Stimulated activated CD8-positive, alpha-beta memory T cell treated with anti-CD3 and anti-CD28 coated beads, Interleukin-4, amount 100 ng/mL, for 1 hour (primary cell): ENCODE measurements at places on chromosomes 6 and 20.

GRCh38 chr6:15042938-15043337 lies 202.9 kb upstream of the JARID2 start:
- no peak for DNase-seq

GRCh38 chr6:109483735-109484057 lies 677 bp upstream of the ZBTB24 start:
- no peak for DNase-seq

DNA sequence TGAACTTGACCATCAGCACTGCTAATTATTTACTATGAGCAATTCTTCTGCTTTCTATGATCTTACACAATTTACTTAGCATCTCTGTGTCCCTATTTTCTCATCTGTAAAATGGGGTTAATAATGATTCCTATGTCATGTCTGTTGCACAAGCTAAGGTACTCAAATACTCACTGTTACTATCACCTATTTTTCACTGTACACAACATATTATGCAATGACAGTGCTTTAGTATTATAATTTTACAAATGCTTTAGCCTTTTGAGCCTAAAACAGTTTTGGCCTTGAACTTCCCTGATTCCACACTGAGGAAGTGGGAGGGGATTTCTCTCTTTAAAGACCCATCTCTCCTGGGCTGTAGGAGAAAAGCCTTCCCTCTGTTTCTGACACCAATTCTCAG lies 36.9 kb upstream of the THEMIS start:
- no peak for DNase-seq

GRCh38 chr20:57375652-57376230 lies 15.5 kb upstream of the RBM38 start:
- DNase-seq = no peak

GRCh38 chr20:58447511-58448391 lies 58.7 kb downstream of the VAPB start:
- peak; percentile 10 for DNase-seq

DNA sequence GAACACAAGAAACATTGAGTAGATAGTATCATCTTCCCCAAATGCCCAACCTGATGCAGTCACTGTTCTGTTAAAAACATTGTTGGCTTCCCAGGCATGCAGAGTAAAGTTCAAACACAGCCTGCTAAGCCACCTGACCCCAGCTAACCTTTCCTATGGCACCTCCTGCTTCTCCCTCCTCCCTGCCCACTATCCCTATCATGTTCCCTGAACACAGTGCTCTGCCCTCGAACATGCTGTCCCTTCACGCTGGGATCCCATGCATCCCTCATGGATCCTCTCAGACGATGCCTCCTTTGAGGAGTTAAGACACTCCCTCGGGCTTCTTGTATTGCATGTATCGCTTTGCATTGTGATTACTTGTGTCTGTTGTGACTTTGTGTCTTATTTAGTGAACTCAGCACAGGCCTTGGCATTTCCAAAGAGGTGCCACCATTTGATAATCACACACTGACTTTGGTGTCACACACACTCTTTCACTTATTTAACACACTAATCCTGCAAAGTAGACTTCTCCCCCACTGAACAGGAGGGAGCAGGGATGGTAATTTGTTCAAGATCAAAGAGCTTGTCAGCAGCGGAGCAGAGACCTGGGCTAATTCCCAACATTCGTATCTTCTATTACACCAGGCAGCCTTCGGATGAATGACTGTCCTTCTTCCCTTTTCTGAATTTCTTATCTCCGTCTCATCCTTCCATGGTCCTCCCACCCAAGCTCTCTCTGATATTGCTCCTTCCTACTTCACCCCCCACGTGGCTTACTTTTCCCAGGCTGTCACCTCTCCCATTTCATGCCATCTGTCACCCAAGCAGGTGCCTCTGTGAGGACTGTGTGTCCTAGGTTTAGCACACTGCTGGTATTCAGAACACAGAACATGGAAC lies 28.3 kb upstream of the SMIM29 start:
- no peak for DNase-seq

DNA sequence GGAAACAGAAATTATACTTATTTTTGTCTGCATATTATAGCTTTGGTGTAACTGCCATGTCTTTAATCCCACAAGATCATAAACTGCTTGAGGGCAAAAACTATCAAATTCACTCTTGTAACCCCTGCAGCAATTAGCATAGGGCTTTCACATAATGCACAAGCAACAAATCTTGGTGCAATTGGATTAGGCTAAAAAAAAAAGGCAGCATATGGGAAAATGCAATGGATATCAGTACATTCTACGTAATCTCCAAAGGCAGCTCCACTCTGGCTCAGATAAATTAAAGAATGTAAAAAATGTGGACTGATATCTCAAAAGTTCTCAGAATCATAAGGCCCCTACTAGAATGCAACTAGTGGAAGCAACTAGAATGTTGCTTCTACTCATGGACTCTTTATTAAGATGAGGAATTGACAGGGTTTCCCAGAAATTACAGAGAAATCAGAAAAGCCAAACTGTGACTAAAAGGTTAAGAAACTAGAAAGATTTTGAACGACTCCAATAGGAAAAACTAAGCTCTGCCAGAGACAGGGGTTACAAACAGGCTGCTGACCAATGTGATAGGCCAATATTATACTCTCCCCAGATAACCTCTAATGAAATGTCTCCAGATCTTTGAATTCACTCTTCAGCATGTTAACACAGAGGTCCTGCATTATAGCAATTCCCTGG lies 55.0 kb downstream of the FILIP1 start:
- DNase-seq = no peak

DNA sequence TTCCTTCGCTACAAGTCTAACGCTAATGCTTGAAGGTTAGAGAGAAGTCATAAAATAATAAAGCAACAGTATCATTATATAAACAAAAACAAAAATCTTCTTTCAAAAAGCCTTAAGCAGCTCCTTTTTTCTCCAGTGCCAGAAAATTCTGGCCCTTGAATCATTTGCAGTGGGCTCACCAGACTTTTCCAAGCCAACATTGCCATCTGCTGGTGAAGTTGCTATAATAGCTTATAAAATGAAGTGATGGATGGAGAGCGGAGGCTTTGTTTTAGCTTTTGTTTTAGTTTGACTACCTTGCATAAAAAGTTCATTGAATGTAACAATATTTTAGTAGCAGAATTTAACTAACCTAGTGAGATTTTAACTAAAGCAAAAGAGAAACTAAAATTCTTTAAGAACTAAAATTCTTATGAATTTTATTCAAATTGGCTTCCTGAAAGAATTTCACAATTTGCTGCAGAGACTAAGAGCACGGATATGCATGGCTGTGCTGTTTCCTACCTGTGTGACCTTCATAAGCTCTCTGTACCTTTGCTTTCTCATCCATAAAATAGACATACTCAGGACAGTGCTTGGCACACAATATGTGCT lies 44.8 kb upstream of the SLC2A12 start:
- DNase-seq = peak; percentile 28

DNA sequence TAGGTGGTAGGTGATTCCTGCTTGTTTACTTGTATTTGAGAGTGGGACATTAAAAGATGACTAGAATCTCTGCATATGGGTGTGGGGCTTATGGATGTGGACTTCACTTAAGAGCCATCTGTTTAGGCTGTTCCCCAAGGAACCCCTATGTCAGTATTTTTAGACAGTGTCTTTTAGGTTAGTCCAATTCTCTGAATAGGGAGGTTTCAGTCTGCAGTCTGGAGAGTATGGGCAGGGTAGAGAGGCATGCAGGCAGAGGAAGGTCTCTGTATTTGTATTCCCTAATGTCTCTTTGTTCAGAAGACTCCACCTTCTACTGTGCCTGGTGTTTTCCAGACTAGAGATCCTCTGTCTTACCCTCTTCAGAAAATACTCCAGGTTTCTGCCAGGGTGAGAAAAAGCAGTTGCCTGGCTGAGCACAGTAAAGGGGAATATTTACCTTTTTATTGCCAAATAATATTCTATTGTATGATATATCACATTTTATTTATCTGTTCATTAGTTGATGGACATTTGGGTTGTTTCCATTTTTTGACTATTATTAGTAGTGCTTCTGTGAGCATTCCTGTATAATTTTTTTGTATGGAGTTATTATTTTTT lies 19.1 kb downstream of the SLX4IP start:
- no peak for DNase-seq

DNA sequence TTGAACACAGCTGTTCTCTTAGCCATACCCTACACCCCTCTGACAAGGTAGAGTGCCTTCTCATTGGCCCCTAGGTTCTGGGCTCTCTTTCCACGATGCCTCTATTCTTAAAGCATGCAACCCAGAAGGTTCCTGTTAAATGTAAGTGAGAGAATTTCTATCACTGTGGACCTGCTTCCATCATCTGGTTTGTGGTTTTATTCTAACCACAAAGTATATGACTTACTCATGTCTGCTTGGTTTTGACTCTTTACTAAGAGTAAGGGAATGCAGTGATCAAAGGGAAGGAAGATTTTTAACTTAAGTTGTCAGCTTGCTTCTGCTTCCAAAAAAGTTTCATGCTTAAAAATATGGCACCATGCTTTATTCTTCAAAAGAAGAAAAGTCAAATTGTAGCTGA lies 80.2 kb downstream of the ANKEF1 start:
- no peak for DNase-seq

GRCh38 chr6:159487636-159488035 lies 205.4 kb downstream of the SOD2 start:
- no peak for DNase-seq

- DNase-seq = no peak
These were observed 61.2 kb downstream of the ZMYND8 start for GRCh38 chr20:47295129-47295813.

- DNase-seq = no peak
These were observed 50.4 kb upstream of the MPC1 start for GRCh38 chr6:166433096-166433495.

- DNase-seq = no peak
These were observed 27.9 kb downstream of the ESR1 start for GRCh38 chr6:151835396-151835795.
